ENCODE measurements at places on chromosomes 4 and X.

DNA sequence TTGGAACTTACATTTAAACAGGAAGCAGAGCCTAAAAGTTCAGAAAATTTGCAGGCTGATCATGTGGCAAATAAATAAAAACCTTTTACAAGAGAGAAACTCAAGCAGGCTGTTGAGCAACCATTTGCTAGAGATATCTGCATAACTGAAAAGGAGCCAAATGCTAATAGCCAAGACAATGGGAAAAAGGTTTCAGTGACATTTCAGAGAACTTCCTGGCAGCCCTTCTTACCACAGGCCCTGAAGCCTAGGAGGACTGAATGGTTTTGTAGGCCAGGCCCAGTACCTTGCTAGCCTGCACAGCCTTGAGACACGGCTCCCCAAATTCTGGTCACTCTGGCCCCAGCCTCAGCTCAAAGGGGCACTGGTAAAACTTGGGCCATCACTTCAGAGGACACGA lies 945.1 kb downstream of the ADGRL3 start:
- no peak for DNase-seq

DNA sequence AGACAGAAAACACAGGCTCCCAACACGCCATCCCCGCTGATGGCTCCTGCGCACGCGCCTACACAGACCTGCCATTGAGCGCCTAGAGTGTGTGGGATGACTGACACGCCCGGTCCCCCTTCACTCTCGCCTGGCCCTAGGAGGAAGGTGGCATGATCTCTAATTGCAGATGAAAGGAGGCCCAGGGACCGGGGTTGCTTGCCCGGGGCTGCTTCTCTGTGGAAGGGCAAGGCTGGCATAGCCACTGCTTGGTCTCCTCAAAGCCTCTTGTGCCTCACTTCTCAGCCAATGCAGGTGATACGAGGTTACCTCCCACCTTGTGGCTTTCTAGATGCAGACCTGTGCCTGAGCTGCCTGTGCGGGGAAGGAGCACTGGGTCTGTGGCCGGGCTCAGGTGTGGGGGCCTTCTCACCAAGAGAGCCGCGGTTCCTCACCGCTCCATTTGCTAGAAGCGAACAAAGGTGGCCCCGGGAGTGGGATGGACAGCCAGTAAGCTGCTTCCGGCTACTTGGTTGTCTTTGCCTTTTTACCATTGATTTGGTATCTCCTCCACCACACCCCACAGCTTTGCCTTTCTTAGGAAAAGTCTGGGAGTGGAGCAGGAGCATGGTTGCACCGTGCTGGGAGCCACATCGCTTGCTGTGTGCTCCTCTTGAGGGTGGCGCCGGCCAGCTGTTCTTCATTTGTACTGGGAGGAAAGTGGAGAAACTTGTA lies 47.0 kb downstream of the TBC1D14 start:
- no peak for DNase-seq

DNA sequence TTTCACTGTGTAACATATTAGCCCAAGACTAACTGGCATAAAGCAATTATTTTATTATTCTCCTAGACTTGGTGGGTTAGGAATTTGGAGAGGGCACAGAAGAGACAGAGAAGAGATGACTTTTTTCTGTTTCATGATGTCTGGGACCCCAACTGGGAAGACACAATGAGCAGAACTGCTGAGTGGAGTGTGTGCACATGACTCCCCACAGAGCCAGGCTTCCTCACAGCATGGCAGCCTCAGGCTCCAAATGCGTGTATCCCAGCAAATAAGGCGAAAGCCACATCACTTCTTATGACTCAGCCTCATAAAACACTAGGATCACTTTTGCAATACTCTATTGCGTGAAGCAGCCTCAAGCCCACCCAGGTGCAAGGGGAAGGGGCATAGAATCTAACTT lies 68.4 kb downstream of the MFAP3L start:
- no peak for DNase-seq

DNA sequence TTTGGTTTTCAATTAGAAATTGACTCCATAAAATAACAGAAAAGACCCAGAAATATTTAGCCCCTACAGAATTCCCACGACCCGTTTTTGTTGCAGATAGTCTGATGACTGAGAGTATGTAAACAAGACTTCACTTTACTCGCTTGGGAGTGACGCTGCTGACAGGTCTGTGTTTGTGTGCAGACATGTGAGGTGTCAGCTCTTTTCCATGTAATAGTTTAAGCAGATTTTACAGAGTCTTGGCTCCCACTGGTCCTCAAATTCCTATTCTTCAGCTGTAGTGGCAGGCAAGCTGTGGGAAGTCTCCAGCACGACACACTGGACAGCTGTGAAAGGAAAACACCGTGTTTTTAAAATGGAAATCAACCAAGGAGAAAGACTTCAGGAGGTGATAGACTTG lies 455.7 kb downstream of the GABRG1 start:
- DNase-seq, result no peak

DNA sequence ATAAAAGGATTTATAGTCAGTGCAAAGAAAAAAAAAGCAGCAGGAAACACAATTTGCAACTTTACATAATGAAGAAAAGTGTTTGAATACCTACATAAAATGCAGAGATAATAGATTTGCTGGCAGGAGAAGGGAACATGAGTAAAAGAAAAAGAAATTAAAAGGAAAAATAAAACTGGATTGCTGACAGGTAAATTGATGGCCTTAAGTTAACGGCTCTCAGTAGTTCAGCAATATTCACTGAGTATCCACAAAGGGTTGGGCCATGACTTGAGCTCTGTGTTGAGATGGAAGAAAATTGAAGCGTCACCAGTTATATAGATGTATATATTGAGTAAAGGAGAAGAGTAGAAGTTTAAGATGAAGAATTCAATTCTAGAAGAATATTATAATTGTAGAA lies 330.1 kb upstream of the VCX start:
- no peak for DNase-seq

- DNase-seq, result peak; percentile 7
Measured at GRCh38 chr4:1366371-1367229, 19.6 kb downstream of the UVSSA start.

DNA sequence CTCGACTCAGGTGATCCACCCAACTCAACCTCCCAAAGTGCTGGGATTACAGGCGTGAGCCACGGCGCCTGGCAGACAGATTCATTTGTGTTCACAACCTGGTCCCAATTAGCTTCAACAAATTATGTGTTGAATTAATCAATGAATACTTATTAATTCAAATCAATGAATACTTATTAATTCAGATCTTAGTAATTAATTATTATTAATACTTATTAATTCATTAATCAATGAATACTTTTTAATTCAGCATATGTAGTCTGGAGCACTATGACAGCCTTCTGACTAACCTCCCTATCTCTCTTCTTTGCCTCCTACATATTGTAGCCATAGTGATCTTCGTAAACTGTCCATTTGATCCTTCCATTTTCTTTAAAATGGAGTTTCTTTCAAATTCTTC lies 56.7 kb upstream of the RBPJ start:
- DNase-seq, result no peak

DNA sequence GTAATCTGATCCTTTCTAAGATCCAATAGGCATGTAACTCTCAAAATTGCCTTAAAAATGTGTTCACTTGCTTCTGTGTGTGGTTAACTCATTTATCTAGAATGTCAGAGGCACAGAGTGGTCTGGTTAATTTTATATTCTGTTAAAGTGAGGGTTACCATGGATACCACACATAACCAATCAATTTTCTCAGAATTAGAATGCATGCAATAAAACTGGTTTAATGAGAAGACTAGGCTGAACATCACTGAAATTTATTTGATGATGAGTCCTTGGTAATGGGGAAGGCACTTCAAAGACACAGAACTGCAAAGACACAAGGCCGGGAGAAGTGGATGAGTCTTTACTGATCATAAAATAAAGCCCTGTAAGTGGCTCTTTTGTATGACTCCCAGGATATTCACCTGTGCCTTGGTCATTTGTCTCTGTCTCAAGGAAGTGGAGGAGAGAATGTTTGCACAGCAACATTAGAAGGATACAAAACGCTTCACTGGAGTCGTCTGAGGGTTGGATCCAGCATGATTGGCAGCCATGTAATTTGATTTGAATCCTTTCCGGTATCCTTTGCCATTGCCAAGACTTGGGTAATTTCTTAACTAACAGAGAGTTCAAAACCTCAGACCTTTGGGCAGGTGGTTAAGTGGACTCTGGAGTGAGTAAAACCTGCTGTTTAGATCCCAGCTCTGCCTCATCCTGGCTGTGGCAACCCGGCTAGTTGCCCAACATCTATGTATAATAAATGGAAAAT lies 94.0 kb upstream of the RBPJ start:
- DNase-seq, result no peak

DNA sequence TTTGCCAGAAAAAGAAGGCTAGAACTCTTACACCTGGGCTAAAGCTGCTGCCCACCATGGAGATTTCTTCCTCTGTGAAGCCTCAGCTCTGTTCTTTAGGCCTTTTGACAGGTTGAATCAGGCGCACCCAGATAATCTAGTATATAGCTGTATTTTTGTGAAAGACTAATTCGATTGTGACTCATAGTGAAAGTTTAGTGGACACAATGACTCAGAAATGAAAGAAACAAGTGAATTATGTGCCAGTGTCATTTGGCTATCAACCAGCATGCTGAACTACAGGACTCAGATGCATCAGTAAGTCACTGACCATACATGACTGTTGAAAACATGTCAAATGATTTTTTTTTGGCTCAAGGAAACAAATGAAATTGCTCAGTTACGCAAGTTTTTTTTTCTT lies 425.4 kb downstream of the SLITRK2 start:
- no peak for DNase-seq

- DNase-seq, result no peak
Measured at GRCh38 chr4:10460313-10461047, 3.3 kb upstream of the ZNF518B start.

GRCh38 chr4:10747186-10747585 lies 62.6 kb upstream of the CLNK start:
- no peak for DNase-seq

DNA sequence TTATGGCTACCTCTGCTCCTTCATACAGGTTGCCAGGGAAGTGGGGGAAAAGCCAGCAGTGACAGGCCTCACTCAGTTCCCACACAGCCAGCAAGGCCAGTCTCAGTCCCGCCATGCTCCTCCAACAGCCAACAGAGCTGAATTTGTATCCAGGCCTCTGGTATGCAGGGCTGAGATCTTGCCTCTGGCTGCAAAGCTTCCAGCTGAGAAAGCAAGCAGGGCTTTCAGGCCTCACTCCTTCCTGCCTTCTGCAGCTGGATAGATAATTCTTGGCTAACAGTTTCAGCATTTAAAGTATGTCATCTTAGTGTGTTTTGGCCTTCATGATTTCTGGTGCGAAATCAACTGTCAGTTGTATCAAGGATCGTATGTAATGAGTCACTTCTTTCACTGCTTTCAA lies 103.6 kb downstream of the GNL3L start:
- no peak for DNase-seq

DNA sequence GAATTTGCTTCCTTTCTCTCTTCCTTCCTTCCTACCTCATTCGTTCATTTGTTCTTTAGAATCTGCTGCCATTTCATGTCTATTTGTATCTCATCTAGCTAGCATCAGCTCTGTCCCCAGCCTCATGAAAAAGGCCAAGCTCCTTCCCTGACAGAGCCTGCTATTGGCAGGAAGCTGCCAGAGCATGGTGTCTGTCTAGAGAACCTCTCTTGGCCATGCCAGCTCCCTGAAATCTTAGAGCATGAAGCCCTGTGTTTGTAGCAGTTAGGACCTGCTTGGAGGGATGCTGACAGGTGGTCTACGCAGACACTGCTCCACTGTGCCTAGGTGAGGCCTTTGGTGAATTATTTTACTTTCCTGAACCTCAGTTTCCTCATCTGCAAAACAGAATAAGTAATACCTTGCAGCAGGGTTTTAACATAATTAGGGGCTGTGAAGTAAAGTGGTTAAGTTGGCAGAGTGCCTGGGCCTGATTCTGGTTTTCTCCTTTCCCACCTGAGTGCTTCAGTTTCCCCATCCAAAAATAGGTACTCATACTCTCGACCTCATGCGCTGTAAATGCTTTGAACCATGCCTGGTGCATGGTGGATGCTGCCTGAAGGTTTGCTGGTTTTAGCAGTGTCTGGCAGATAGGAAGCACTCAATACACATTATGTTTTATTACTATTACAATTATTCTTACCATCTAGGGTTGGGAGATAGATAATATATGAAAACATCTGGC lies 4.7 kb downstream of the PTTG2 start:
- DNase-seq, result no peak

- DNase-seq, result no peak
Measured at GRCh38 chr4:25867781-25868294, 5.0 kb upstream of the SEL1L3 start.

- no peak for DNase-seq
Measured at GRCh38 chr4:57059890-57060716, 50.1 kb downstream of the IGFBP7 start.

All from glutamatergic neuron (in vitro differentiated cells).